ENCODE measurements at places on chromosomes 16 and 17.

GRCh38 chr17:17516941-17517720 lies 20.9 kb upstream of the RASD1 start:
- DNase-seq = no peak

- peak; percentile 62 for DNase-seq
Observed at GRCh38 chr16:89093602-89094251, at the start of gene ACSF3. TSS of gene ACSF3 (plus strand) at chr16:89093852. CDS start at chr16:89100682, 6,830 bp downstream.

DNA sequence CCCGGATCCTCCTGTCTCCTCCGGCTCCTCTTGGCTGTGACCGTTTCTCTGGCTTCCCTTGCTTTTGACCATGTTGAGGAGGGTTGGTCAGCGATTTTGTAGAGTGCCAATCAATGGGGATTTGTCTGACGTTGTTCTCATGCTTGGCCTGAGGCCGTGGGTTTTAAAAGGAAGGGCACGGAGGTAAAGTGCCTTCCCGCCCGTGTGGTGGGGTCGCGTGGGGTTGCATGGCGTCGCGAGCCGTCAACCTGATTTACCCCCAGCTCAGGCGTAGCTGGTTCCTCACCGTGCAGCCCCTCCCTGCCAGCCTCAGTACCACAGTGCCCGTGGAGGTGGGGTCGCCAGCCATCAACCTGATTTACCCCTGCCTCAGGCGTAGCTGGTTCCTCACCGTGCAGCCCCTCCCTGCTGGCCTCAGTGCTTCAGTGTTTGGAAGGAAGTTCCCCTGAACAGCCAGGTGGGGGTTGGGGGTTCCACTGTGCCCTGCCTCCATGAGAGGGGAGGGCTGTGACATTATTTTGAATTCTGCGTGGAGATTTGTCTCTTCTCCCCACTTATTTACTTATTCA lies 5.0 kb downstream of the TPSAB1 start:
- no peak for DNase-seq

DNA sequence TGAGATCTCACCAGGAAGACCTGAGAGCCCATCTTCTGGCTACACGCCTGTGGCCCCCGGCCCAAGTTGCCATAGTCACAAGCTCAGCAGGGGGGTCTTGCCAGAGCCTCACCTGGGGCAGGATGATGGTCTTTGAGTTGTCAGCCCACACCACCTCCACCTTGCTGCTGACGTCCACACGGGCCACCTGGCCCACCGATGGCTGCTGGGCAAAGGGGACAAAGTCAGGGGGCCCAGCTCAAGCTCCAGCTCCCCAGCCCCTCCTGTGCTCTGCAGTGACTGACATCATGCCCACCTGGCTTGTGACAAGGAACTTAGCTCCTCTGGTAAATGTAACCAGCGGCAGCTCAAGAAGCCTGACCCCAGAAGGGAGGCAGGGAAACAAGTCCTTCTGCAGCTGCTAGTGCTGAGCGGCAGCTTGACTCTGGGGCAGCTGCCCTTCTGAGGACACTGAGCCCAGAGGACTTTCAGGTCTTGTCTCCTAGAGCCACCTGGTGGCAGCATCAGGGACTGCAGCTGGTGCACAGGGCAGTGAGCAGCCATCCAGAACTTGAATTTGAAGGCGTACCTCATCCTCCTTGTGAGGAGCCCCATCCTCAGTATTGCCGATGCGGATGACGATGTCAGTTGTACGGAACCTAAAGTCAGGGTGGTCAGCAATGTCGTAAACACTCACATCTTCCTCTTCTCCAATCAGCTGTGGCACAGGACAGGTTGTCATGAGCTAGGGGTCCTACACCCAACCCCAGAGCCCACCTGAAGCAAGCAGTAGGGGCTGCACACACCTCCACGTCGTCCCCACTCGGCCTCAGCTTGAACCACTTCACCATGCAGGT lies 13.5 kb downstream of the SPHK1 start:
- DNase-seq = peak; percentile 86
